ENCODE measurements at places on chromosomes 7 and 10.

DNA sequence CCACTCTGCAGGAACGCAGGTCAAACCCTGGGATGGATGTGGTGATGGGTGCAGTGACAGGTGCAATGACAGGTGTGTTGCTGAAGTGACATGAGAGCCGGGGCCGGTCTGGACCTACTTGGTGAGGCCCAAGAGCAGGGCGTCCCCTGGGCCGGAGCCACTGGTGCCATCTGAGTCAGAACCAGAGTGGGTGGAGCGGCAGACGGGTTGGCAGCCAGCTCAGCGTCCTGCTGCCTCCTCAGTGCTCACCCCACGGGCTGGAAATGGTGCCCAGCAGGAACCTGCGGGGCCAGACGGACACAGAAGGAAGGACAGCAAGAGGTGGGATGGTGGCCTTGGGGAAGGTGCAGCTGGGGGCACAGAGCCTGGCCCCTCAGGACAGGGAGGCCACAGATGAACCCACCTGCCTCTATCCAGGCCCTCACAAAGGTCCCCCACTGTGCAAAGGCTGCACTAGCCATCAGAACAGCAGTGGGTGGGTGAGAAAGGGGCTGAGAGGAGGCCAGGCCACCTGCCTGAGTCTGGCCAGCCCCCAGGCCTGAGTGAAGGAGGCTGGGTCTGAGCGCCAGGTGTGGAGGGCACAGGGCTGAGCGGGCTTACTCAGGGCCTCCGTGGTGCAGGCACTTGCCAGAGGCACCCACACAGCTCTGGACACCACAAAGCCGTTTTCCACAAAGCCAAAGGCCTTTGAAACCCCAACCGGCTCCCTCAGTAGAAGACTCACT lies 129.0 kb upstream of the PPP2R2D start:
- no peak for DNase-seq

DNA sequence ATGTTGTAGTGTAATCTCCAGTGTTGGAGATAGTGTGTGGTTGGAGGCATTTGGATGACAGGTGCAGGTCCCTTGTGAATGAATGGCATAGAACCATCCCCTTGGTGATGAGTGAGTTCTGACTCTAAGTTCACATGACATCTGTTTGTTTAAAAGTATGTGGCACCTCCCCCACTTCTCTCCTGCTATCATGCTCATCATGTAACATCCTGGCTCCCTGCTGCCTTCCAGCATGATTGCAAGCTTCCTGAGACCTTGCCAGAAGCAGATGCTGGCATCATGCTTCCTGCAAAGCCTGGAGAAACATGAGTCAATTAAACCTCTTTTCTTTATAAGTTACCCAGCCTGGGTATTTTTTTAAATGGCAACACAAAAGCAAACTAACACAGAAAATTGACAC lies 499.0 kb upstream of the SEMA3D start:
- DNase-seq, result no peak

DNA sequence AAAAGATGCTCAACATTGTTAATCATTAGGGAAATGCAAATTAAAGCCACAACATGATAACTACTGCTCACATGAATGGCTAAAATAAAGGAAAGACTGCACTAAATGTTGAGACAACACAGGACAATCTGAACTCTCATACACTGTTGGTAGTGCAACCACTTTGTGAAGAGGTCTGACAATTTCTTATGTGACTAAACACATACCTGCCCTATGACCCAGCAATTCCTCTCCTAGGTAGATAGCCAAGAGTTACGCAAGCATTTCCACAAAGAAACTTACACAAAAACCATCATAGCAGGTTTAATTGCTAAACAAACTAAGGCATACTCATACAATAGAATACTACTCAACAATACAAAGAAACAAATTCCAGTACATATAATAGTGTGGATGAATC lies 41.8 kb upstream of the HERPUD2 start:
- DNase-seq, result no peak

- no peak for DNase-seq
These were observed 318.5 kb upstream of the SEMA3A start for GRCh38 chr7:84513061-84513460.

- no peak for DNase-seq
These were observed 489.8 kb downstream of the RPS24 start for GRCh38 chr10:78523453-78523852.

- no peak for DNase-seq
These were observed 105.9 kb downstream of the ACTR3B start for GRCh38 chr7:152865461-152865860.

DNA sequence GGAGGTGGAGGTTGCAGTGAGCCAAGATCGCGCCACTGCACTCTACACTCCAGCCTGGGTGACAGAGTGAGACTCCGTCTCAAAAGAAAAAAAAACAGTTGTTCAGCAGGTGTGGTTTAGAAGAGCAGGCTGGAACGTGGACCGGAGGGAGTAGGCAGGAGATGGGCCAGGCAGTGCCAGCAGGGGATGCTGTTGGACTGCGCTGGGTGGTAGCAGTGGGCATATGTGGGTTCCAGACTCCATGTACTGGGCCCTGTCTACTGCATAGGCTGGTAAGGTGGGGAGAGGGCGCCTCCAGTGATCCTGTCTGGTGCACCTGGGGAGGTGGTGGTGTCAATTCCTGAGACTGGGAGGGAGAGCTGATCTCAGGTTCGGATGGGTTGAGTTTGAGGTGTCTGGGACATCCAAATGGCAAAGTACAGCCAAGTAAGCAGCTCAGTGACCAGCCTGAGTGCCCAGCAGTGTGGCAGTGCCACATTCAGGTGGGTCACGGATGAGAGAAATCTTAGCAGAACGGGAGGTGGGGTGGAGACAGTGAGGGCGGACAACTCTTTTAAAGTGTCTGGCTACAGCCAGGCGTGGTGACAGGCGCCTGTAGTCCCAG lies 25.9 kb downstream of the SFXN4 start:
- peak; percentile 32 for DNase-seq

DNA sequence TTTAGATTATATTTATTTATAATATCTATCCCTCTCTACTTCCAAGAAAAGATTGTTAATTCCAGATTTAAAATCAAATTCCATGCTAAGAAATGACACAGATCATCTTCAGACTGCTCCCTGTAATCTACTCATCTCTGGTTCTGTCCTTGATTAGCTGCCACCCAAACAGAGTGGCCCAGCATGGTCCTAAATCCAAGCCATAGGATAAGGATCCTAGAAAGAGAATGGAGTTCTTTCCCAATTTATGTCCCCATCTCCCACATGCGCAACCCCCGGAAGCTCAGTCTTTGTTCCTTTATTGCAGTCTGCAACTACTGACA lies 23.4 kb upstream of the HDAC9 start:
- DNase-seq, result no peak

DNA sequence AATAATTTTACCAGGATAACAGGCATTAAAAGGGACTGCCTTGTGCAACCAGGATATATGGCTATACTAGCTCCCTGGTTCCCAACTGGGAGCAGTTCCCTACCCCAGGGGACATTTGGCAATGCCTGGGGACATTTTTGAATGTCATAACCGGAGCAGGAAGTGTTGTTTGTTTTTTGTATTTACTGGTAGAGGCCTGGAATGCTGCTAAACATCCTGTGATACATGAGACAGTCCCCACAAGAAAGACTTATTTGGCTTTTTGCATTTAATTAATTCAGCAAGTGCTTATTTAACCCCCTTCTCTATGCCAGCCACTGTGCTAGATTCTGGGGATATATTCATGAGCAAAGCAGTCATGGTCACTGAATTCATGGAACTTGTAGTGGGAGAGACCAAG lies 181.2 kb downstream of the BBS9 start:
- DNase-seq, result no peak

DNA sequence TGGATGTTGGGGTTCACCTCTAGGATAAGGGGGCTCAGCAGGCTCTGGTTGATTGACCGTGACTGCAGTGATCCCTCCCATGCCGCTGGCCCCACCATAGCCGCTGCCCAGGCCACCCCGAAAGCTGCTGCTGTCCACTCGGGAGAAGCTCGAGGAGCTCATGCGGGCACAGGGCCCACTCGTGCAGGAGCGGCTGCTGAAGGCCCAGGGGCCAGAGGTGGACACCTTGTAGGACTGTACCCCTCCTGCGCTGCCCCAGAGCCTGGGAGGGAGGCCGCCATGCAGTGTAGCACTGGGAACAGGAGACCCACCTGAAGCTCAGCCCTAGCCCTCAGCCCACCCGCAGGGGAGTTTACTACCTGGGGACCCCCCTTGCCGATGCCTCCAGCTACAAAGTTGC lies 70.0 kb downstream of the CHRM2 start:
- DNase-seq, result no peak

- DNase-seq, result peak; percentile 34
These were observed 5.3 kb downstream of the CTBP2 start for GRCh38 chr10:125155101-125155500.

- DNase-seq, result no peak
These were observed 219.9 kb downstream of the TCF7L2 start for GRCh38 chr10:113169853-113170460.

DNA sequence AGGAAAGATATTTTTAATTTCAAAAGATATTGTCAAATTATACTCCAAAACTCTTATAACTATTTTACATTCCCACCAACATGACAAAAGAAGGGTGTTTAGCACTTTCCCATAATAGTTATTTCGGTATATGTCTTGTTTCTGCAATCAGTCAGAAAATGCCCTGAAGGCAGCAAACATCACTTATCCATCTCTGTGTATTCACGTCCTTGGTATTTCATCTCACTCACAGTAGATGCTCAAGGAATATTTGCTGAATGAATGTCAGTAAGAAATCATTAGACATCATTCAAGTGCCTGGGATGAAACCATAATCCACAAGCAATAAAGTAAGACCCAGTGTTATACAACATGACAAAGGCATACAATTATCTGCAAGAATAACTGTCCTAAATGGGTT lies 112.7 kb downstream of the GFRA1 start:
- no peak for DNase-seq

DNA sequence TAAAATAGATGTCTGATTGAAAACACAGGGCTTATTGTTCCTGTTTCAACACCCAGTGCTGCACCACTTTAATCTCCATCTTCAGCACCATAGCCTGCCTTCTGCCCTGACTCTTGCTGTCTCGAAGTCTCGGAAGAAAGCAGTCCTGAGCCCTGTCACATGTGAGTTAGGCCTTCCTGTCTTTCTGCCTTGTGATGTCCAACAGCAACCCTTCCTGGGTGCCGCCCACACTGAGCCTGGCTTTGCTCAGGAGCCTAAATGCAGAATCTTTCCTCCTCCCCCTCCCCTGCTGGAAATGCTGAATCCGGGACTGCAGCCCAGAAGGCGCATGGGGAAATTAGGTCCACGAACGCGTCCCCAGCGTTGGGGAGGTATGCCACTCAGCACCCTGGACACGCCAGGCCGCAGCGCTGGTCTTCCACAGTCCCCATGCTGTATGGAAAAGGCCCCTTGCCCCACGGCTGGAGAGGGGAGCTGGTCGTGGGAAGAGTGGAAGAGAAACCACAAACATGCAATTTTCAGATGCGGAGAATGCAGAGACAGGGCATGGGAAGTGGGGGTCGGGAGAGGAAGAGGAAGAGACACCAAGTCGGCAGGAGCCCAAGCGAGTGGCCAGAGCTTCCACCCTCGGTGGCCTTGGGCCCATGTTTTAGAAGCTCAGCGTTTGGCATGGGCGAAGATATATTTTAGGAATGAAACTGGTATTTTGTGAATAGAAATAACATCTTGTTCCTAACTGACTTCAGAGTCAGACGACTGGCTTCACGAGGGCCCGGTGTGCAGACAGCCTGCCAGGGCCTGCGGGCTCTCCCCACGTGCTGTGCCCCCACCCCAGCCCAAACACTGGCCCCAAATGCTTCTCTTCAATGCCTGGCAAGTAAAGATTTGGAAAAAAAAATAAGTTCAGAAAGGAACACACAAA lies 656.1 kb upstream of the FOXK1 start:
- DNase-seq, result no peak

All from mesenchymal stem cell (in vitro differentiated cells and primary cell).